Right atrium auricular region (tissue), 2 donors: ENCODE measurements at places on chromosomes 13 and 19.

DNA sequence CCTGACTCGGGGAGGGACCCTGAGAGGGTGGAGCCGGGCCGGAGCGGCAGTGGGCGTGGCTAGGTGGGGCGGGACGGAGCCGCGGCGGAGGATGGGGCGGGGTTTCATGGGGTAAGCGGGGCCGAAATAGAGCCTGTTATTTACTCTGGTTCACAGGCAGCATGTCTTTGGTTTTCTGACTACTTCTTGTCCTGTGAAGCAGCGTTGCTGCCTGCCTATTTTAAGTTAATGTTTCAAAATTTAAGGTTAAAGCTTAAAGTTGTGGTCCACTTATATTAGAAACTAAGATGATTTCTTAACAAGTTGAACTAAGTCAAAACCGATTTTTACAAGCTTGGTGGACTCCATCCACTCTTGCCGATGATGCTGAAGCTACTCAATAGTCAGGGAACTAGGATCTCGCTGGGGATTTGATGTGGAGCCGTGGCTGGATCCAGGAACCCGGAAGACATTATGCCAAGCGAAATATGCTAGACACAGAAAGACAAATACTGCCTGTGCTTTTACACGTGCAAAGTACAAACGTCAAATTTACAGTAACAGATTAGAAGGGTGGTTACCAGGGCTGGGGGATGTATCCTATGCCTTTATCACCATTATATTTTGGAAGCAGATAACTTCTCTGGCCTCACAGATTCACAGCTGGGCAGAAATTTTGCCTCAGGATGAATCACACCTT, 433 bp upstream of the ZNF616 start:
- no peak for DNase-seq

- no peak for DNase-seq
Observed at GRCh38 chr13:114222461-114222968, 12.2 kb upstream of the CDC16 start.

- no peak for DNase-seq
Observed at GRCh38 chr19:48524221-48524620, 12.6 kb upstream of the LMTK3 start.

GRCh38 chr19:33416307-33417215, 43.1 kb downstream of the CEBPG start:
- DNase-seq = no peak

DNA sequence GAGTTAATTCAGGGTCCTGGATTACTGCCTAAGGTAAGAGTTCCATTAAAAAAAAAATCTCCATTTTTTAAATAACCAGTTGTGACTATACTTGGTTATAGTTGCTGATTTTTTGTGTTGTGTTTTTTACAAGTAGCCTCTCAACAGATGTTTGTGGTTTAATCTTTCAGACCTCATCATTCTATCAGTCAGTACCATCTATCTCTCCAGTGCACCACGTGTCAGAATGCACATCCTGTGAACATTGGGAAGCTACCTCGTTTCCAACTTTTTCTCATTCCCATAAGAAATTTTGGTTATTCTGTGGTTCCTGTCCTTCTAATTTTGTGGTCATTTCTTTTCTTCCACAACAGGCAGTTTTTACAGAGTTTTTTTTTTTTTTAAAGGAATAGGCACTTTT, 39.2 kb downstream of the WDFY2 start:
- no peak for DNase-seq

- DNase-seq = no peak
Observed at GRCh38 chr13:109904218-109904617, 117.8 kb upstream of the IRS2 start.

- no peak for DNase-seq
Observed at GRCh38 chr13:111789011-111789410, 277.9 kb upstream of the SOX1 start.

DNA sequence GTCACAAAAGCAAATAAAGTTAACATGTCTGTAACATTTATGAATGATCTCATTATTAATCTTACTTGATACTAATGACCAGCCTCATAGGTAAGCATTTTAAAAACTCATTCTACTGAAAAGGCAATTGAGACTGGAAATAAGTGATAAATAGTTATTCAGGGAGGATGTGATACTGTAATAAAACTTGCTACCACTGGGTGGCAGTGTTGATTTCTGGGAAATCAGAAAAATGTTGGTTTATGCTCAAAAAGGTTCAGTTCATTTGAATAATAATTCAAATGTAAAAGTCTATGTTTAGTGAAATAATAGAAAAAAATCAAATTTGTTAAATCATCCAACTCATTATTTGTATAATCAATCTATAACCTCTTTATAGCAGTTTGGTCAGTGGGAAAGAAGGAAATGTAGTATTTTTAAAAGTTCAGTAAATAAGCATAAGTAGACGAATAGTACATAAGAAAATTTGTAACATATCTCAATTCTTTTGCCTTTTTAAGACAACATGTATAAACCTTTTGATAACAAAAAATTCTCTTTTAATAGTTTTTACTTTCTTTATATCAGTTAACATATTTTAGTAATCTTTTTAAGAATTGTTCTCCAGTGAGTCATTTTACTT, 9.6 kb downstream of the ABHD13 start:
- DNase-seq = no peak

- no peak for DNase-seq
Observed at GRCh38 chr19:2046046-2046907, 4.8 kb downstream of the MKNK2 start.

GRCh38 chr19:10226021-10226375, 5.1 kb downstream of the S1PR2 start:
- no peak for DNase-seq

DNA sequence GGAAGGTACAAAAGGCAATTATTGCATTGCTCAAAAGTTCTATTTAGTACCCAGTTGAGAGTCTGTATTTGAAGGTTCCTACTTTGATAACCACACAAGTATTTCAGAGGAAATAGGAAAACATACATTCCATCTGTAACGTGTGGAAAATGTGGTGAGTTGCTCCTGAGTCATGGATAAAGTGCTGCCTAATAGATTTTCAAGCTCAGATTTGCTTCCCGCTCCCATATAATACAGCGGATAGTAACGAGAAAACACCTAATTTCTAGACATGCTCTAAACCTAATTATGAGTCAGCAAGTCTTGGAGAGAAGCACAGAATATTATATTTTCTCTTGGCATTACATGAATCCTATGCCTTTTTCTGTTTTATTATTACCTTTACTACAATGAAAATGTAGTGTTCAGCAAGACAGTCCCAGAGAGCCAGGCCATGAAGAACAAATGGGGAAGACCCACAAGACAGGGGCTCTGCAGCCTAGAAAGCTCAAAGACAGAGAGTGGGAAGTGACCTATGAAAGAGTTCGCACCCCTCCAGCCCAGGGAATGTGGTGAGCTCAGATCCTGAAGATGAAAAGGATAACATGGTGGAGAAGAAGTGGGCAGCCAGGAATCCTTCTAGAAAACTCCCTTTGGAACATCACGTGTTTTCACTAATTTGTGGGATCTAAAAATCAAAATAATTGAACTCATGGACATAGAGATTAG, 116.1 kb downstream of the STARD13 start:
- no peak for DNase-seq

- no peak for DNase-seq
Observed at GRCh38 chr13:24557081-24557480, 44.5 kb upstream of the PARP4 start.
